ENCODE measurements at places on chromosomes 4 and X.

DNA sequence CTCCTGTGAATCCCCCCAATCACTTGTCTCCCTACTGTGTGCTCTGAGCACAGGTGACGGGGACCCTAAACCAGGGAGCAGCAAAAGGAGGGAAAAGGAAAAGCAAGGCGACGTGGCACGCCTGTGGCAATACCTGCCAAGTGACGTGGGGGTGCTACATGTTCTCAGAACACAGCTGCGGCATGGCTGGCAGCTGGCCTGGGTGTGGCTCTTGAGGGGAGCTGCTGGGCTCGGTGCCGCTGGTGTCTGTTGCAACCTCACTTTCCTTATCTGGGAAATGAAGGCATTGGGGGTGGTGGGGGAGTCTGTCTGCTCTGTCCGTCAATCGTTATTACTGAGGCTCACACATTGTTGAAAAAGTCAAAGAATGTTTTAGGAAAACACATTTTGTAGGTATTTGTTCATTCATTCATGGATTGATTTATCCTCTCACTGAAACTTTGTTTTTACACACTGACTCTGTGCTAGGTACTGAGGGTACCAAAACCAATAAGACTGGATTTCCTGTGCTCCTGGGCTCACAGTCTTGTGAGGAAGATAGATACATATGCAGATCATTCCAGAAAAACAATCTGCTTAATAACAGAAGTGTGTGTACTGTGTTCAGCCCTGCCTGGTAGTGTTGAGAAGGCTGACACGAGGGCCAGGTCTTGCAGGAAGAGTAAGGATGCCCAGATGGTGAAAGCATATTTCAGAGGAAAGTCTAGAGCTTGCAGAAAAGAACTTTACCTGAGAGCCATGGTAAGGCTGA, 217.6 kb downstream of the PTTG2 start:
- no peak for DNase-seq

GRCh38 chr4:40990236-40990898, 224.0 kb downstream of the APBB2 start:
- DNase-seq = no peak

- DNase-seq = no peak
Observed at GRCh38 chr4:74845834-74846233, 51.5 kb upstream of the BTC start.

GRCh38 chr4:156596706-156597329, 374.8 kb downstream of the PDGFC start:
- DNase-seq = no peak

DNA sequence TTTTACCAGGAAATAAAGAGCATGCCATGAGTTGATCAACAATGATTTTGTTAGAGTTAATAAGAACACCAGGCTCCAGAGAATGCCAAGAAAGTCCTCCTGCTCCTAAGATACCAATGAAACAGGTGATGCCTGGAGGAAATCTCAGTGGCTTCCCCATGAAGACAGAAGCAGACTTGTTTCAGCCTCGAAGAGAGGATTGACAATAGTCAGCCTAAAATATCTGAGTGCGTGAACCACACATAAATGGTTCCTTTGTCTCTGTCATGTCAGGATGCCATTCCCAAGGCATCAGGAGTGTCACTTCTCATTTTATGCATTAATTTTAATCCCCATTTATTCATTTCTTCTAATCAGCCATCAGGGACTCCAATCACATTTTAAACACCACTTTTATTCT, 69.6 kb downstream of the PHOX2B start:
- no peak for DNase-seq

DNA sequence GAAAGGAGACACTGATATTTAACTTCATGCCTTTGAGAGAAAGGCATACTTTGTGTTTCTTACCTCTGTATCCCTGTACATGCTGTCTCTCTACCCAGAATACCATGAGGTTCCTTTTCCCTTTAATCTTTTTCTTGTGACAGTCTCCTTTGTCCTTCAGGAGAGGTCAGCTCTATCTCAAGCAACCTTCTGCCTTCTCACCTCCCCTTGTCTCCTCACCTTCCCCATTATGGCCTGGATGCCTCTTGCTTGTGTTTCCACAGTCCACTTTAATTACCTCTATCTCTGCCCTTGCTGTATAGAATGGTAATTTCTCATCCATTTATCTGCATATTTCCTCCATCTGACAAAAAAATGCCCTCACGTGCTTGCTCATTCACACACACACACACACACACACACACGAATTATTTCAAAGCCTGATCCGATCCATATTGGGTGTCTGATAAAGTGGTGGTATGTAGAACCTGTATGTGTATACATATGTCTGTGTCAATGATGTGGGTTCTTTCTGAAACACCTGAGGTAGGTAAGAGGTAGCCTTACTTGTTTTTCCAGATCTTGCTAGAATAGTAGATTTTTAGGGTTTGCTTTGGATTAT, 28.5 kb downstream of the MSN start:
- no peak for DNase-seq

DNA sequence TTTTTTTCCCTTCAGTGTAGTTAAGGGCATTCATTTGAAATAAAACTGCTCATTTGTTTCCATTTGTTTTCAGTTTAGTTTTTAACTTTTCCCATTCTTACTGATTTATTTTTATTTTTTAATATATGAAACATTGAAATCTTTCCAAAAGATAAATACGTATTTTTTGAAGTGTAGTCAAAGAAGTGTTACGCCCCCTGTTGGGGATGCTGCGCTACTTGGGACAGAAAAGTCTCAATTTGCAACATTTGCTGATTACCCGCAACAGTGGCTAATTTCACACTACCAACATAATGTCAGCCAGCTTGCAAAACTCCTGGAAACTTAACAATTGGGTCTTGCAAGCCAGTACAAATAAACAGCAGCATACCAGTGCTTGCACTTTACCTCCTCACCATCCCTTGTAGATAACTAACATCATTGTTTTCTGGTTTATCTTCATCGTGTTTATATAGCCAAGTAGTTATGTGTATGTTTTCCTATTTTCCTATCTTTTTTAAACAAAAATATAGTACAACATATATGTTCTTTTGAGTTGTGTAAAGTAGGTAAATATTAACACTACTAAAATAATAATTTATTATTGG, 158.6 kb downstream of the STPG2 start:
- no peak for DNase-seq

DNA sequence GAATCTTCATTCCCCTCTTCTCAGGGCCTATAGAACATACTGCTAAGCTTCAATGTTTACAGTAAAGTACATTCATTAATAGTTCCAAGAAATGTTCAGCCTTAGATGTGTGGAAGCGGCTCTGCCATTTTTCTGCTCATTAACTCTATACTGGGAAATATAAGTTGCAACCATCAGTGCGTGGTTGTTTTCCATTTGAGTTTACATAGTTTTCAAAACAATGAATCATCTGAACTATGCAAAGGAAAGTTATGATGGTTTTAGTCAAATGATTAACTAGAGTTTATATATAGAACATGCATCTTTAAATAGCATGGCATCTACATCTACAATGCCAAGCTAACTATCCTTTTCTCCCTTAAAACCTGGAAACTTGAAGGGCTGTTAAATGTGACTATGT, 29.6 kb downstream of the LEF1 start:
- peak; percentile 4 for DNase-seq

DNA sequence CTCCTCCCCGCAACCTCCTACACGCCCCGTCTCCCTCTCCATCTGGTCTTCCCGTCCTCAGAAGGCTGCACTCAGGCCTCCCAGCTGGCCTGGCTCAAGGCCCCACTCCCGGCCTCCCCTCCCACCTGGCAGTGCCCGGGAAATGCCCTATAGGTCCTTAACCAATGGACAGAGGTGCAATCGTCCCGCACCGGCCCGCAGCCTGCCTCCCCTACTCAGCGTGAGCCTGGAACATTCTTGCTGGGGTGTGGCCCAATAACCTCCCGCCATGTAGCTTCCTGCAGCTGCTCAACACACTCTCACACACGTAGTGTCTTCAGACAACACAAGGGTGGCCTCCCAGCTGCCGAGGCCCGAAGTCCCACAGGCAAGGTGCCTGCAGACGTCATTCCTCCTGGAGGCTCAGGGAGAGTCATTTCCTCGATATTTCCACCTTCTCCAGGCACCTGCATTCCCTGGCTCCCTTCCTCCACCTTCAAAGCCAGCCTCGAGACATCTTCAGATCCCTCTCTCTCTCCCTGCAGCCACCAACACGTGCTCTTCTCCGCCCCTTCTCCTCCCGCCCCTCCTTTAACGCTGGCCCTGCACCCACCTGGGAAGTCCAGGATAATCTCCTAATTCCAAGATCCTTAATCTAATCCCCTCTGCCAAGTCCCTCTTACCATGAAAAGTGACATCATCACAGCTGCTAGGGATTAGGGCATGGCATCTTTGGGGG, 56.2 kb downstream of the ADRA2C start:
- no peak for DNase-seq

DNA sequence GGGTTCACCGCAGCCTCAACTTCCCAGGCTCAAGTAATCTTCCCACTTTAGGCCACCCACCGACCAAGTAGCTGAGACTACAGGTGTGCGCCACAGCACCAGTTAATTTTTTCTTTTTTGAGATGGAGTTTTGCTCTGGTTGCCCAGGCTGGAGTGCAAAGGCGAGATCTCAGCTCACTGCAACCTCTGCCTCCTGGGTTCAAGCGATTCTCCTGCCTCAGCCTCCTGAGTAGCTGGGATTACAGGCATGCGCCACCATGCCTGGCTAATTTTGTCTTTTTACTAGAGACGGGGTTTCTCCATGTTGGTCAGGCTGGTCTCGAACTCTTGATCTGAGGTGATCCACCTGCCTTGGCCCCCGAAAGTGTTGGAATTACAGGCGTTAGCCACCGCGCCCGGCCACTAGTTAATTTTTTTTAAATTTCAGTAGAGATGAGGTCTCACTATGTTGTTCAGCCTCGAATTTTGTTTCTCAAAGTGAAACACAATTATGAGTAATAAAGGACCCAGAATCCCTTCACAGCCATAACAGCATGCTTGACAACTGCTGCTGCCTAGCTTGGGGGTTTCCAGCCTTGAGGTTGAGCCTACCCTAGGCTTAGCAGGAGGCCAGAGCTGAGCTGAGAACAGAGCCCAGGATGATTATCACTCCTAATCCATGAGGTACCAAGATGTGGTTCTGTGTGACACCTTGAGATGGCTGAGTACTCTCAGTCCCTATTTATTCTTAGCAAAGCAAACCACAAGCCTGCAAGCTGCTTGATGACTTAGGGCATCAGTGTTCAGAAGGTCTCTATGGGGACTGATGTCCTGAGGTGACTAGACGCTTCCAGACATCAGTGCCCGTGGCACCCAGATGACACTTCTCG, 41.6 kb upstream of the NKRF start:
- DNase-seq = no peak

DNA sequence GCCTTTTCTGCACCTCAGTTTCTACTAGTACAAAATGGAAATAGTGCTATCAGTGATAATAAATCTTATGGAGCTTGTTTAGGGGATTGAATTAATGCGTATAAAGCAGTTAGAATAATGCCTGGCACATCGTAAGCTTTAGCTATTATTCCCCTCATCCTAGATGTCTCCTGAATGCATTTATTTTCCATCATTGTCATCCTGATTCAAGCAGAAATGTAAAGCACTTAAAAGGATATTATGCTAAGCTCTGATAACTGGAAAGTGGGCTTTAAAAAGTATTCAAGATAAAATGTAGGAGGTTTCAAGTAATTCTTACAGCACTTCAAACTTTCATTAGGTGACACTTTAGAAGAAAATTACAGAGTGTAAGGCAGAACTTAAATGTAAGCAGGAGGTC, 178.7 kb downstream of the RBM46 start:
- DNase-seq = no peak

- no peak for DNase-seq
Observed at GRCh38 chr4:84855774-84856173, 110.7 kb downstream of the WDFY3 start.

DNA sequence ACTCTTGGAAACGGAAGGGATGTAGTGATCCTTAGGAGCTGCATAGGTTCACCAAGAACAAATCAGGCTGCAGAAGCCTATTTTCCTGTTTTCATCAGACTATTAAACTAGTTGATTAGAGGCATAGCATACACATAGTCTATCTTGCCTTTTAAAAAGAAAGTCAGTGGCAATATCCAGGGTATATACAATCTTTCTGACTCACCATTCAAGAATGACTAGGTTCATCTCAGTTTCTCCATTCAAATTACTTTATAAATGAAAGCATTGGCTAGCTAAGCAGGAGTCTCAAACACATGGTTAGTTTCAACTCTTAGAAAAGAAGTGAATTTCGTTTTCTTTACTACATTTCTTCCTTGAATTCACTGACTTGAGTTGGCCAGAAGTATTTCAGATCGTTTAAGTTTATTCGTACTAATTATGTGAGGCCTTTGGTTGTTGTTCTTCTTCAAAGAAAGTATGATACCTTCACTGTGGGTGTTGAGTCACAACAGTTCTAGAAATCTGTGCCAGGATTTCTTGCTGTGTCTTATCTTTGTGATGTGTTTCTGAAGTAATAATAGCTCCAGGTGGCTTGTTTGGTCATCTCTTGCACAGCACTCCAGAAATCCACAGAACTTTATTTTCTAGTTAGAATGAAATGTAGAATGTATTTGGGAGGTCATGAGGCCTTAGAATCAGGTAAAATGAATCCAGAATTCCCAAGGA, 88.2 kb downstream of the AWAT2 start:
- DNase-seq = no peak

GRCh38 chr4:57444671-57445070, 334.5 kb upstream of the IGFBP7 start:
- DNase-seq = no peak

DNA sequence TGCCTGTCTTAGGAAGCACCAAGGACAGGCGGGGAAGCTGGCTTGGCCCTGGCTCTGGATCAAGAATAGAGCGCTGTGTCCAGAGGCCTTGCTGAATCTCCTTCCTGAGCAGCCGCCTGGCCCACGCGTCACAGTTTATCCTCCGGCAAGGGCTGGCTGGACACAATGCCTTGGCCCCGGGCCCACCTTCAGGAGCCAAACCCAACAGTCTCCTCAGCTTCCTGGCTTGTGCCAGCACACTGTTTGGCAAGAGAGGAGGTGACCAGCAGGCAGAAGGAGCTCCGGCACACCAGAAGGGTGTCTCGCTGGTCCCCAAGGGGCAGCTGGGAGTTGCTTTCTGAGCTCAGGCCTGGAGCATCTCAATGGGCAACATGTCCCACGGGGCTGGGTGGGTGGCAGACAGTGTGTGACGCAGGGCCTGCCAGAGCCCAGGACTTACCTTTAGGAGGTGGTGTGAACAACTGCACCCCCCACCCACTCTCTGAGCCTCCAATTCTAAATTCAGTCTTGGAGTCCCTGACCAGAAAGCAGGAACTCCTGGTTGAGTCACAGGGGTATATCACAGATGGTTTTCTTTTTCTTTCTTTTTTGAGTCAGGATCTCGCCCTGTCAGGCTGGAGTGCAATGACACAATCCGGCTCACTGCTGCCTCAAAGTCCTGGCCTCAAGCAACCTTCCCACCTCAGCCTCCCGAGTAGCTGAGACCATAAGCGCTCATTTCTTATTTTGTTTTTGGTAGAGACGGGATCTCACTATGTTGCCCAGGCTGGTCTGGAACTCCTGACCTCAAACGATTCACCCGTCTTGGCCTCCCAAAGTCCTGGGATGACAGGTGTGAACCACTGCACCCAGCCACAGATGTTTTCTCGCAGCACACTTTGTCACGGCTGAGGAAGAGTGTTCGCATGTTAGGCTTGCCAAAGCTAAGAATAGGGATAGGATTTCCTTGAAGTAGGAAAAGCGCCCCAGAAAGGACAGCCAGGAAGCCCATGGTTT, 361.2 kb downstream of the BCOR start:
- no peak for DNase-seq

GRCh38 chr4:17258106-17258505, 253.8 kb downstream of the QDPR start:
- no peak for DNase-seq

- no peak for DNase-seq
Observed at GRCh38 chr4:169158046-169158445, 112.7 kb downstream of the SH3RF1 start.

Measured in LoVo (cell line).